Large intestine (tissue), 12 donors: ENCODE measurements at places on chromosomes 2 and 18. TPM values are rescaled to one million over a fixed set of nuclear protein-coding genes. Genes with fewer than 3 reads are reported as not detected.
A peak's percentile ranks its signal among the peaks of the same experiment; 100 is the strongest.

DNA sequence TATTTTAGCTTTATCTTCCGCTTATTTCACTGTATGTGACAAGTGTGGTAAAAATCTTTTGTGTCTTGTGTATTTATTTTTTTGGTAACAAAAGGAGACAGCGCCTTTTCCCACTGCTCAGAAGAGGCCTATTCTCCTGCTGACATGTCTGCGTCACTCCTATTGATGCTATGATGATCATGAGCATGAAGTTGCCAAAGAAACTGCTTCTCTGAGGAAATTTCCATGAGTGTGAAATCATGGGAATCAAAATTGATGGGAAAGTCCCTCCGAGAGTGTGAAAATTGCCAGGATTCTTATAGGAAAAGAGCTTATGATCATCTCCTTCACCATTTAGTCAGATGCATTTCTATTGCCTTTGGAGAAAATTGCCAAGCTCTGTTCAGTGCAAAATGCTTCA lies 36.5 kb upstream of the DARS1 start:
- no peak for DNase-seq

HRH4 gene
- polyA plus RNA-seq: 0.19 TPM

GRCh38 chr2:218897394-218898108 lies 16.9 kb downstream of the WNT10A start:
- no peak for DNase-seq

GRCh38 chr2:56286936-56287335 lies 103.1 kb downstream of the CCDC85A start:
- no peak for DNase-seq

CCDC68 gene
- polyA plus RNA-seq: 46.3 TPM

DNA sequence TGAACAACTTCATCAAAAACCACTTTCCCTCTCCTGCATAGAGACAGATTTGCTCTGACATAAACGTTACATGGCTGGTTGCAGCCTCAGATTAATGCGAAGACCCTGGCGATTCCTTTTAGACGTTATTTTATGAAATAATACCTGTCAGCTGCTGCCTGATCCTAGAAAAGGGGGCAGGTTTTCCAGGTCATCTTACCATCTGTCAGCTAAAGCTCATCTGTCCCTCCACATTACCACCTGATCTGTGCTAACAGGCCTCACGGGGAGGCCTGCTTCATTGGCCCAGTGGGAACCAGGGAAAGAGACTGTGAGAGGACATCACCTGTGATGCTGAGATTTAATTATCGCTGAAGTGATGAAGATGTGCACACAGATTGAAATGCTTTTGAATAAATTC lies 261.0 kb downstream of the ARHGAP15 start:
- no peak for DNase-seq

DNA sequence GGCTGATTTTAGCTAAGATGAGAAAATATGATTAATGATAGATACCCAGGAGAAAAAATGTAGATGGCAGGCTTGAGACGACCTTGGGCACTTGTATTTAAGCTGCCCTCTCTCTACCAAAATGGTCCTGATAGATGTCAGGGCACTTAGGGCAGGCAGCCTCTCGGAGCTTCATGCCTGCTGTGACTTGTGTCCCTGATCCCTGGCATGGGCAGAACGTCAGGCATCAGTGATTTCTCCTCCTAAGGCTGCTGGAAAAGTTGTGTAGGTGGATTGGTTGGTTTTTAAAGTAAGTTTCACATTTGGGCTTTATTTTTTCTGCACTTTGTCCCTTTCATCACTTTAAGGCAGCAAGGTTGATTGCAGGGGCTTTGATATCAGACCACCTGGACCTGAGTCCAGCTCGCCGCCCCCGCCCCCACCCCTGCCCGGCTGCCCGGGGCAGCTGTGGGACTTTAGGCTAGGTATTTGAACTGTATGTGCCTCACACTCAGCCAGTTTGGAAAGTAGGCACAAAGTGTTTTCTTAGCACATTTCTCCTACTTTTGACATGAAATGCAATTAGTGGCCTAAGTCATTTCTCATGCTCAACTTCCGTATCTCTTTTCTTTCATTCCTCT lies 35.0 kb upstream of the SCLY start:
- DNase-seq: no peak

LIPG gene
- 32.9 TPM for polyA plus RNA-seq

DTNA gene
- 12.3 TPM for polyA plus RNA-seq

DNA sequence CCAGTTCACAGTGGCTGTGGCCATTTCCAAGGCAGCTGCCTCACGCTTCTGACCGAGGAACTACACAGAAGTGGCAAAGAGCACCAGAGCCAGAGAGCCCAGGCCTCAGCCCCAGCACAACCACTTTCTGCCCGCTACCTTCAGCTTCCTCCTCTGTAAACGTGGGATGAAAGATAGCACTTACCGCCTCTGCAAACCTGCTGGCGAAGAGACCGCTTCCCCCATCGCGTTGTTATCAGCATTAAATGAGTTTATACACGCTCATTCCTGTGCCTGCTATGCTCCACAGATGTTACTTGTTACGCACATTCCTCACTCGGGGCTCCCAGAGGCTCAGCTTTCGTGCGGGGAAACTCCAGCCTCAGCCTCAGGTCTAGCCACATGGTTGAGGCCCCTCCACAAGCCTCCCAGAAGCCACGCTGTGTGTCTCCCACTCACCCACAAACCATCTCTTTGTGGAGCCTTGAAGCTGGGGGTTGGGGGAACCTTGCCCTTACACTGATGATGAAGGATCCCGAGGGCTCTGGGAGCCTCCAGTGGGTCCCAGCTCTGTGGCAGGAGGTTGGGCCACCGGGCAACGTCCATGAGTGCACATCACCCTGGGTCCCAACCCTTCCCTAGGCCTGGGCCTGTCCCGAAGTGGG lies 63.3 kb upstream of the SMAD7 start:
- DNase-seq: no peak

DNA sequence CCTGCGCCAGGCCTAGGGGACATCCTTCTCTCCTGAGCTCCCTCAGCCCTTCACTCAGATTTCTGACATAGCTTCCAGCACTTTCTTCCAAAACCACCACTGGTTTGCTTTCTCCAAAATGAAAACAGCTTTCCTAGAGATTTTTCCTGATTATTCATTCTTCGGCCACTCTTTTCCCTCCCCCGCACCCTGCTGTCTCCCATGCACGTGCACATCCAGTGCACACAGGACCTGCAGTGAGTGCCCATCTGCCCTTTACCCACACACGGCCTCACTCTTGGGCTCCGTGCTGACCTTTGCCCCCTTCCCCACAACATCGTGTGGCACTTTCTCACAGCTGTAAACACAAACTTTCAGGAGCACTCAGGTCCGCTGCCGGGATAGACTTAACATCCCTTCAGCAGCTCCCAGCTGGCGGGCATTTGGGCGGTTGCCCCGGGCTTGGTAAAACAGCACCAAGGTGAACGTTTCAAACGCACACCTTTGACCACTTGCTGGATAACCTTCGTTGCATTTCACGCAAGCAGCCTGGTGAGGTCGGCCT lies 25.8 kb downstream of the KIF1A start:
- DNase-seq: peak; percentile 58

GRCh38 chr2:186868344-186868743 lies 19.4 kb upstream of the ZSWIM2 start:
- no peak for DNase-seq

TLX2 gene
- 5.0 TPM for polyA plus RNA-seq

GRCh38 chr2:47651296-47651695 lies 131.6 kb upstream of the MSH6 start:
- no peak for DNase-seq

MDH1B gene
- polyA plus RNA-seq: 0.69 TPM

REG3G gene
- 5.0 TPM for polyA plus RNA-seq

PTPRN gene
- 9.2 TPM for polyA plus RNA-seq

TDRD15 gene
- not detected for polyA plus RNA-seq

SLC16A14 gene
- 1.9 TPM for polyA plus RNA-seq

SIGLEC15 gene
- 2.0 TPM for polyA plus RNA-seq

LRRFIP1 gene
- polyA plus RNA-seq: 65.4 TPM

ABCG5 gene
- 35.8 TPM for polyA plus RNA-seq

DNA sequence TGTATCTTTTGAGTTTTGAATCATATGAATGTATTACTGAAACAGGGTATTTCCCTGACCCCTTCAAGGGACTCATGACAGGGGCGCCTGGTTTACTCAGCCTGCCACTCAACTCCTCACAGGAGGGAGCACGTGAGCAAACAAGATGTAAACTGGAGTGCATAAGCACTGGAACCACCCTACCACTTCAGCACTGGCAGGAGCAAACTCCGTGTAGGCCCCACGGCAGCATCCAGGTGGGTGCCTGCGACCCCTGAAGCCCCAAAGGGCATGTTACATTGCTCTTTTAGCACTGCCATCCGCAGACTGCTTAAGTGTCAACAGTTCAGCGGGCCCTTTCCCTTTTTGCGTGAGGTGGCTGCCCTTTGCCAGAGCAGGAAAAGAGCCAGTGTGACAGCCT lies 8.2 kb upstream of the DAPL1 start:
- no peak for DNase-seq

DNA sequence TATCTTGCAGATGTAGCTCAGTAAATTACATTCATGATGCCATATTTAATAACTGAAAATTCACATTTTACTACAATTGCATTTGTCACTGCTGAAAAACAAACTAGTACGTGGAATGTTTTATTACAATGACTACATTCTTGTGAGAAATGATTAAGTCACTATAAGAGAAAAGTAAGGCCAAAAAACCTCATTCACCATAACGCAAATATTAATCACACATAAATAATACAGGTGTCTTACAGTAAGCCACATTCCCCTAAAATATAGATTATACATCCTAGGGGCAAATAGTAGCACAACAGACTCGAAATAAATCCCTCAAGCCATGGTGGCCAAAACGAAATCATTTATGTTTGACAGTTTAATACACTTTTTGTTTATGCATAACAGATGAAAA lies 460.6 kb downstream of the NR4A2 start:
- DNase-seq: no peak

ANKRD30B gene
- polyA plus RNA-seq: 0.10 TPM

- DNase-seq: no peak
Observed at GRCh38 chr2:159564081-159564480, 52.3 kb downstream of the BAZ2B start.

- DNase-seq: no peak
Observed at GRCh38 chr18:8882632-8883408, 177.5 kb downstream of the MTCL1 start.

DNA sequence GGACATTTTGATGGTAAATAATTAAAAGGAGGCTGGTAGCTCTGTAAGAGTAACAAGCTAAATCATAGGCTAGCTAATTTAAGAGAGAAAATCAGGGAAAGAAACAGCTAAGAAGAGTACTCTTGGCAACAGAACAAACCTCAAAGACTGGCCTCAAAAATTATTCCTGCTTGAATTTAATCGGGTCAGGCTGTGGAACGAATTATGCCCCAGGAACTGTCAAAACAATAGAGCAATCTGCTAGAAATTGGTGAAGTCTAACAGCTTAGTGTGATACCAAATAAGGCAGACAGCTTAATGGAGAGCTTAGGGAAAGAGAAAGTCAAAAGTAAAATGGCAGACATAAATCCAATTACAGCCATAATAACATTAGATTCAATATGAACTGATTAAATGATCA lies 215.7 kb downstream of the MREG start:
- DNase-seq: no peak

DNA sequence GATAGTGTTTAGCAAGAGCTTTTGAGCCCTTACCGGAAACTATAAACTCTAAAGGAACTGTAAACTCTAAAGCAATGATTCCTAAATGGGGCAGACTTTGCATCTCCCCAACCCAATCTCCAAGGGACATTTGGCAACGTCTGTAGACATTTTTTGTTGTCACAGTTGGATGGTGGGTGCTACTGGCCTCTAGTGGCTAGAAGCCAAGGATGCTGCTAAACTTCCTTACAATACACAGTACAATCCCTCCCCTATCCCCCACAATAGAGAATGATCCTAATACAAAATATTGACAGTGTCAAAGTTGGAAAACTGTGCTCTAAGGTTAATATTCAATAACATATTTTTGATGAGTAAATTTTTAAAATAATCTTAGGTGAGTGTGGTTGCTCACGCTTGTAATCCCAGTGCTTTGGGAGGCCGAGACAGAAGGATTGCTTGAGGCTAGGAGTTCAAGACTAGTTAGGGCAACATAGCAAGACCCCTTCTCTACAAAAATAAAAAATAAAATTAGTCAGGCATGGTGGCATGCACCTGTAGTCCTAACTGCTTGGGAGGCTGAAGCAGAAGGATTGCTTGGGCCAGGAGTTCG lies 66.7 kb downstream of the PTPN4 start:
- no peak for DNase-seq

DNA sequence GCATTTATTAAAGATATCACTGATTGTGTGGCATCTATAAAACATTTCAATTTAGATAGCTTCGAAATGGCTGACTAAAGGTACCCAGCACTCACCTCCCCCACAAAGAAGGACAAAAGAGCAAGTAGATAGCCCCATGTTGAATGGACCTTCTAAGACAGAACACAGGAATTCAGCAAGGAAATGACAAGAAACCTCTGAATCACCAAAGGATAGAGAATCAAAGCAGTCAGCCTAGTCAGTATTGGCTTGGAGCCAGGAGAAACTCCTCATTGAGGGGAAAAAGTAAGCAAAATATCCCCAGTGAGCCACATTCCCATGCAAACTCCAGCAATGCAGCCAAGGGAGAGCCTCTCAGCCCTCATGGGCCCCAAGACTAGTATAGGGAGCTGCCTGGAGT lies 113.7 kb downstream of the BARD1 start:
- no peak for DNase-seq

RESP18 gene
- polyA plus RNA-seq: 0.46 TPM

DNA sequence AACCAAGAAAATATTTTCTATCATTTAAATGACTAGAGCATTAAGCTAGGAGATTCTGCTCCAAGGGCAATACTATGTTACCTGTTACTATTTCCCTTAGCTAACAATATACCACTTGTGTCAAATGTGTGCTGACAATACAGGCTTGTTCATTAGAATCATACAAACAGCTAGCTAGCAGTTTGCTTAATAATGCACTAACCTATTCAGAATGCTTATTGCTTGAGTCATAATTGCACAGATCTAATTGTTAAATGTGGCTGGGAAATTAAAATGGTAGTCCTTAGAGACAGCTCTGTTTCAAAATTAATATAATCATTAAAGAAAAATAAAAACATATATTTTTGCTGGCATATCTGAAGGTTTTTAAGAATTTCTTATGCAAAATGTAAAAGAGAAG lies 344.2 kb downstream of the ERBB4 start:
- DNase-seq: no peak

GRCh38 chr2:14064346-14064745 lies 568.2 kb upstream of the LRATD1 start:
- no peak for DNase-seq

DNA sequence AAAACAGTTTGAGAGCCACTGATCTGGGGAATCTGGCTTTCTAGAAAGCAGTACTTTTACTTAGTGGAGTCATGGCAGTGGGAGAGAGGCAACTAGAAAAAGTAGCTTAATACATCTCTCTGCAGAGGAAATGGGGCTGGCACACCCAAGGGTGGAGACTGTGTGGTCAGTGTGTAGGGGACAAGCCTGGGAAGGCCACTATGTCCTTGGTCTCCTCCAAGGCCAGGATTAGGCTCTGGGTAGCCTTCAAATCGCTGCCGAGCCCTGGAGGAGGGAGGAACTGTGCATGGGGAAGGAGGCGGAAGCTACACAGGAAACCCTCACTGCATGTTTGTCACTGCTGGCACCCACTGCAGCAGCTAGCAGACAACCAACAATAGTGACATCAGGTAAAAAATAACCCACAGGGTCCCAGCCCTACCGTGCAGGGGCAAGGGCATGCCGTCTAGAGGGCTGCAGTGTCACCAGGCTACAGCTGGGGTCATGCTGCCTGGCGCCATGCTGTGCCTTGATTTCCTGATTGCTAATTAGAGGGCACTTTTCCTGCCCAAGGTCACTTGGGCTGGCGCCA lies 34.8 kb downstream of the LBH start:
- no peak for DNase-seq
